Glomerular endothelial cell (primary cell): ENCODE measurements at places on chromosomes 6 and 20. TPM values are rescaled to one million over a fixed set of nuclear protein-coding genes. Genes with fewer than 3 reads are reported as not detected.

DNA sequence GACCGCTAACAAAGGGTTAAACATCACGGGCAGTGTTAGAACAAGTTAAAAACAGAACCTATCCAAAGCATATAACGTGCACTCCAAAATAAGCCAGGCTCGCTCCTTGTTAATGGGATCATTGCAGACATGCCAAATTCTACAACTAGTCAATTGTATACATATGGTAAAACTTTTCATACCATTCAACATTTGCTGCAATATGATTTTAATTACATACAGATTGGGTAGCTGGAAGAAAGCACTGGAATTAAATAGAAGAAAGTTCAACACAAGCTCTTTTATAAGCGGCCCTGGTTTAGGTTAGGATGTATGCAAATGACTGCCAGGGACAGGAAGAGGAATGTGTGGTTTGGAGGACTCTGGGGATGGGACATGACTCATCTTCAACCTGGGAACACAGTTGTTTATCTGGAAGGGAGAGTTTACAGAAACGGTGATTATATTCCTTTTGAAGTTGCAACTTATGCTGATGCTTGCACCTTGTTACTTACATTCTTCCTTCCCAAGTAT is 62.5 kb upstream of the TIAM2 start:
- DNase-seq: no peak

GRCh38 chr6:21241231-21242130 is 352.1 kb upstream of the SOX4 start:
- no peak for DNase-seq

GRCh38 chr20:31819083-31819784 is at the start of gene MYLK2:
Gene MYLK2, plus strand, starts transcription at chr20:31819356. Its CDS starts 225 bp downstream, at chr20:31819581.
- no peak for DNase-seq

DNA sequence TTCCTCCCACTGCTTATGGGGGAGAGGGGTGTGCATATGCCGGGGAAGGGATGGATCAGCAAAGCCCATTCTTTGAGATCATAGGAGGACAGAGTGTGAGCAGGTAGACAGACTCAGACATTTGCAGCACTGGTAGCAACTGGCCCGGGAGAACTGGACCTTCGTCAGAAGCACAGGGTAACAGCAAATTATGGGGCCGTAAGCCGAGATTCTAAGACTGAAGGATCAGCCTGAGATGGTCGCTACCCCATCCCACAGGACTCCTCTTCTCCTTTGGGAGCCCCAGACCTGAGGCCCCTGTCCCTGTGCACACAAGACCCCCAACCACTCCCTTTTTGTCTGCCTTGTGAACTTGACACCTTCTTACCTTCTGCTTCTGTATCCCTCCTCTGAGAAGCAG is 106.5 kb downstream of the TOX2 start:
- DNase-seq: no peak

PRSS16 gene
- 0.05 TPM in 1 of 2 replicates, not detected in the other for total RNA-seq

PRDM13 gene
- not detected in 2 replicates for total RNA-seq

CNR1 gene
- 0.34 TPM in 1 of 2 replicates, not detected in the other for total RNA-seq
